ENCODE measurements at places on chromosomes 13 and 19.

- DNase-seq = no peak
Observed at GRCh38 chr19:28867978-28868377, 345.0 kb downstream of the UQCRFS1 start.

- DNase-seq = no peak
Observed at GRCh38 chr13:43757266-43757665, 29.5 kb downstream of the ENOX1 start.

GRCh38 chr13:25171517-25172302 lies at the start of gene AMER2:
Gene AMER2, minus strand, starts transcription at chr13:25172288. Its CDS starts 669 bp downstream, at chr13:25171619.
- DNase-seq = no peak

DNA sequence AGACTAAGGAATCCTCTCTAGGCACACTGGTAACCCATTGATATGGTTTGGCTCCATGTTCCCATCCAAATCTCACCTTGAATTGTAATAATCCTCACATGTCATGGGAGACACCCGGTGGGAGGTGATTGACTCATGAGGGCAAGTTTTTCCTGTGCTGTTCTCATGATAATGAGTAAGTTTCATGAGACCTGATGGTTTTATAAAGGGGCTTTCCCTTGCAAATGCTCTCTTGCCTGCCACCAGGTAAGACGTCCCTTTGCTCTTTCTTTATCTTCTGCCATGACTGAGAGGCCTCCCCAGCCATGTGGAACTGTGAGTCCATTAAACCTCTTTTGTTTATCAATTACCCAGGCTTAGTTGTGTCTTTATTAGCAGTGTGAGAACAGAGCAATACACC lies 81.4 kb upstream of the GPC6 start:
- DNase-seq = no peak

DNA sequence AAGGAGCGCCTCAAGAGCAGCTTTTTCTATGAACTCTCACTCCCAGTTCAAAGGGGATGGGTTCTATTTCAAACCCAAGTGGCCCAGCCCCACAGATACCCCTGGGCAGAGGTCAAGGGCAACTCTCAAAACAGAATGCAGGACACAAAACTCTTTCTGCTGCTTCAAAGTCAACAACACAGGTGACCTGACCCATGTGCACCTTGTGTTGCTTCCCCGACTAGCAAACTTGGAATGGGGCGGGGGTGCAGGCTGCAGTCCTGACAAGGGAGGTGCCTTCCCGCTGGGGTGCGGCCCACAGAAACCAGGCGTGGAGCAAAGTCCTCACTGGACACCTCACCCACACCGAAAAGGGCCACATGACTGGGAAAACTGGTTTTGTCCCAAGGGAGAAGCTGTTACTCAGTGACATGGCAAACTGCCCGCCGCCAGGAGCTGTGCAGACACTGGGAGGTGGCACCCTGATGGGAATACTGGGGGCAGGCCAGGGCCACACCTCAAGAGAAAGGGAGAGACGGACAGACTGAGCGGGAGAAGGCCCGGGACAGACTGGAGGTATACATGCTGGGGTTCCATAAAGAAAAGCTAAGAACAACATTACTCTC lies 17.4 kb downstream of the ZC3H4 start:
- no peak for DNase-seq

DNA sequence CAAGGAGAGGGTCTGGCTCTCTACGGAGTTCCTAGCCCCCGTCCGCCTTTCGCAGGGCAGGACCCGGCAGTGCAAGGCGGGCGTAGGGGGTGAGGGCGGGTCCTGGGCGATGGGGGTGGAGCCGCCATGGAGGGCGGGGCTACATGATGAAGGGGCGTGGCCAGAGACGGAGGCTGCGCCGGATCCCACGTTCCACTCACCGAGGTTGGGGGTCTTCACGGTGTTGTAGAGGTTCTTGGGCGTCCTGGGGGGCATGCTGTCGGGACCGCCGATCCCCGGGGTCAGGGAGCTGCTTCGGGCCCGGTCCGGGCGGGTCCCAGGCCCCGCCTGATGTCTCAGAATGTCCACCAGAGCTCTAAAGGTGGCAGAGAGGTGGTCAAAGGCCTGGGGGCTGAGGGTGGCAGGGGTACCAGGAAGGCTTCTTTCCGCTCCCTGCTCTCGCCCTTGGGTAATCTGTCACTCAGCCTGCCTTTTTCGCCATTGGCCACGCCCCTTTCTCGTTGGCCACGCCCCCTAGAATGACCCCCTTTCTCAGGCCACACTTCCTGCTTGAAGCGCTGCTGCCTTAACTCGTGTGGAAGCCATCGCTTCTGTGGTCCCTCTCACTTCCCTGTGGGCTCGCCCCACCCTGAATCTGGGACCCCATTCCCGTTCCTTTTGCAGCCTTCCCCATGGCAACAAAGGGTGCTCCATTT lies 2.5 kb downstream of the SHISA7 start:
- DNase-seq = no peak

DNA sequence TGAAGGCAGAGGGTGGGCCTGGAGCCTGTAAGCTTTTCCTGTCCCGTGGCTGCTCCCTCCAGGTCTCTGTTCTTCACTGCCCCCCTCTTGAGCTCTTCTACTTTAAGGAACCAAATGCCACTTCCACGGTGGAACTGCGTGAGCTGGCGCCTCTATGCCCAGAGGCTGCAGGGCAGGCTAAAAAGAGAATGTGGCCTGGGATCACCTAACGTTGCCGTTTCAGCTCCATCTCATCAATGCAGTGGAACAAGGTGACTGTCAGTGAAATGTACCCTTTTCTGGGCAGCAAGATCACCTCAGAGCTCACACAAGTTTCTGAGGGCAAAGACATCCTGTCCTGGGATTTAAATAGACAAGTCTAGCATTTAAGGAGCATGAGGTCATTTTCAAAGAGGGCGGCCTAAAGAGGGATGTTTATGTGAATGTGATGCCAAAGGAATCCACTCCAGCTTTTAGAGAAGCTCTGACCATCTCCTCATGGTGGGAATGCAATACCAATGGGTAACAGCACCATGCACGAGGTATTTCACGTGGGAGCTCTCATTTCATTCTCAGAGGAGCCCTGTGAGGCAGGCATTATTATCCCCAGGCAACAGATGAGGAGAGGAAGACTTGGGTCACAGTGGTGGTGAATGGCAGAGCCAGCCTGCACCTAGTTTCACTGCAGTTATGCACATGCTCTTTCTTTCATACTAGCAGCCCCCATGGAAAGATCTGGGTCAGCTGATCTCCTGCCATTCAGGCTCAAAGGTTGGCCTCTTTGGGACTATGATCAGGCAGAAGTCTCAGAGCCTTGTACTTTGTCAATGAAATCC lies 39.3 kb downstream of the RGCC start:
- no peak for DNase-seq

DNA sequence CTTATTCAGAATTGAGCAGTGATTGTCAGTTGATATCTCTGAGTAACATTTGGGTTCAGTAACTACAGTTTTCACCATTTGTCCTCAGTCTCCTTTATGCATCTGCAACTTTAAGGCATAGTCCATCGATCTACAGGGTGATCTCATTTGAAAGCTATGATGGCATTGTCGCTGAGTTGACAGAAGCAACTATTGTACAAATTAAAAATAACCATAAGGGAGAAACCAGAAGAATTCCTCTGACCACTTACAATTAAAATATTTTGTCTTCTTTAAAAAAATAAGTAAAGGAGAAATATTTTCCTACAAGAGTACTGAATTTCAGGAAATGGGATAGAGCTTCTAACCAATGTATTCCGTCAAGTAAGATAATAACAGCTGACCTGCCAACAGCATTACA lies 30.6 kb downstream of the RAP2A start:
- no peak for DNase-seq

DNA sequence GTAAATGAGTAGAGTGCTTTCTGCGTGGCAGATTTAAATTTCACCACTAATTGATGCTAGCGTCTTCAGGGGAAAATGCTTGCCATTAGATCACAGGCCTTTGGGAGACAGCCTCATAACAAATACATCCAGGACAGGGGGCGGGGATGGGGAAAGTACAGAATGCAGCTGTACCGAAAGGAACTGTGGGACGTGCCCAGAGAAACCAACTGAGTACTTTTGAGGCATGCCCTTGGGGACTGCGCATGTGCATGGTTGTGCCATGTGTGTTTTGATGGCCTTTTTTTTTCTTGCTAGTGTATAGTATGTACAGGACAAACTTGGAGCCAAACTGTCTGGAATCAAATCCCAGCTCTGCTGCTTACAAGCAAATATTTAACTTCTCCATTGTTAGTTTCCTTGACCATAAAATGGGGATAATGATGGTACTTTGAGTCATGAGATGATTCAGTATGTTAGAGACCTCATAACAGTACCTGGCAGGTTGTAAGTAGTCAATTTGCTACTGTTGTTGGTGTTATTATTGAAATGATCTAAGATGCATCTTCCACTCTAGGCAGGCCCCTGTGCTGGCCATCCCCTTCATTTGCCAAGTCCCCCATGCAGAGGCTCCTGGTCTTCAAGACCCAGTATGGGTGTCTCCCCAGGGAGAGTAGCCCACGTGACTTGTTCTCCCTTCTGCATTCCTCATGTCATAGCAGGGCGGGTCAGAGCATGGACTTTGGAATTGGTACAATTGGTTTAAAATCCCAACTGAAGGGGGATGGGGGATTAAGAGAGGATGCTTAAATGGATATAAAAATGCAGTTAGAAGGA lies 68.3 kb upstream of the NPAS1 start:
- no peak for DNase-seq

GRCh38 chr19:23762884-23763711 lies 4.4 kb upstream of the ZNF681 start:
- DNase-seq = peak; percentile 87

DNA sequence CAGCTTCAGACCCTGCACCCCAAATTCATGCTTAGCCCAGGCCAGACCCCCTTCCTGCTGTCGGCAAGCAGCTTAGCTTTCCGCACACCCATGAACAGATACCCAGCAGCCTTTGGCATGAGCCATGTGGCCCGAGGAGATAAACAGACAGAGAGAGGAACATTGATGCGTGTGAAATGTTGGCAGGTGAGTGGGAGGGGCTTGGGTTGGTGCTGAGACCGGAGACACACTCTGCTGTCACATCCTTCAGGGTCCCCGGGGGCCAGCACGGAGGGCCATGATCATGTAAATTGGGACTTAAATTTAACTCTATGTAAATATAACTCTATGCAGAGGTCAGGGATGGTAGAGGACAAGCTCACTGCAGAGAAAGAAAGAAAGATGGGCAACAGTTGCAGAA lies 1.5 kb downstream of the CD22 start:
- no peak for DNase-seq

DNA sequence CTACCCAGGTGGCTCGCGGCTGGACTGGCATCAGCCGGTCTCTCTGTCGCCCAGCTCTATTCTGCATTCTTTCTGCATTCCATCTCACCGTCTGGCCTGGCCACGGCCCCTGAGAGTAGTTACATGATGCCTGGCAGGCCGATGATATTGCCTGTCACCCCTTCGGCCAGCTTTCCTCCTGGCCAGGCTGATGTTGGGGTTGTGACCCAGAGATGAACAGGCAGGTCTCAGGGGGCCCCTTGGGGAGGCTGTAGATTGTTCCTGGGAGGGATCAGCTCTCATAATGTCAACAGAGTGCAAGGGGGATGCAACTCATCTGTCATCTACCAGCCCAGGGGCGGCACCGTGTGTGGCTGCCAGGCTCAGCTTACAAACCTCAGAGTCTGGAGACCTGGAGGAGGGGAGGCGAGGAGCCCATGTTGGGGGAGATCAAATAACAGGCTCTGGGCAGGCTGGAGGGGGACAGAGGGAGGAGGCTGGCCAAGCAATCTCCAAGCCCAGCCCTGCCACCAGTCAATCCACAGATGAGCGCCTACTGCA lies 13.6 kb upstream of the FBXO17 start:
- DNase-seq = no peak

- no peak for DNase-seq
Observed at GRCh38 chr13:50446611-50447010, 396.9 kb downstream of the DLEU7 start.

DNA sequence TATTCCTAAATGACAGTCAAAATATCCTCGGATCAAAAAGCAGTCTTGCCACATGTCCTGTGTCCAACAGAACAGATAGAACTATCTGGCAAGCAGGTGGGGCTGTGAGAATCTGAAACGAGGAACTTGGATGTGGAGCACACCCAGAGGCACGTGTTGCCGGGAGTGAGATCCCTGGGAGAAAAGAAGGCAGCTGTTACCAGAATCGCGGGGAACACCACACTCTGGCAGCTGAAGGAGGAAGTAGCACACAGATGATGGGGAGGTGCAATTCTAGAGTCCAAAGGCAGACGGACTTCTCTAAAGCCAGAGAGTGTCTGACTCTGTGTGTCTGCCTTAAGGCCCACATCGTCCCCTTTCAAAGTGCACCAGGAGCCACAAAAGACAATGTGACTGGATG lies 22.3 kb downstream of the SLC7A1 start:
- no peak for DNase-seq

- no peak for DNase-seq
Observed at GRCh38 chr13:92972751-92973150, 253.9 kb upstream of the GPC6 start.

DNA sequence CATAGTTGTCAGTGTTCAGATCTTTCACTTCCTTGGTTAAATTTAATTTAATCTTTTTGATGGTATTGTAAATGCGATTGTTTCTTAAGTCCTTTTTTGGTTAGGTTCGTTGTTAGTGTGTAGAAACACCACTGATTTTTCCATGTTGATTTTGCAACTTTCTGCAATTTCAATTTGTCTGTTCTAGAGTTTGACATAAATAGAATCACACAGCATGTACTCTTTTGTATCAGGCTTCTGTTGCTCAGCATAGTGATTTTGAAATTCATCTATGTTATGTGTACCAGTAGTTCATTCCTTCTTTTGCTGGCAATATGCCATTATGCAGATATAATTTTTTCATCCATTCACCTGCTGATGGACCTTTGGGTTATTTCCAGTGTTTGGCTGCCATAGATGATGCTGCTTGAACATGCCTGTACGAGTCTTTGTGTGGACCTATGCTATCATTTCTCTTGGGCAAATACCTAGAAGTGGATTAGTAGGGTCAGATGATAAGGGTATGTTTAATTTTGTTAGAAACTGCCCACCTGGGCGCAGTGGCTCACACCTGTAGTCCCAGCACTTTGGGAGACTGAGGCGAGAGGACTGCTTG lies 33.1 kb downstream of the BICRA start:
- no peak for DNase-seq

DNA sequence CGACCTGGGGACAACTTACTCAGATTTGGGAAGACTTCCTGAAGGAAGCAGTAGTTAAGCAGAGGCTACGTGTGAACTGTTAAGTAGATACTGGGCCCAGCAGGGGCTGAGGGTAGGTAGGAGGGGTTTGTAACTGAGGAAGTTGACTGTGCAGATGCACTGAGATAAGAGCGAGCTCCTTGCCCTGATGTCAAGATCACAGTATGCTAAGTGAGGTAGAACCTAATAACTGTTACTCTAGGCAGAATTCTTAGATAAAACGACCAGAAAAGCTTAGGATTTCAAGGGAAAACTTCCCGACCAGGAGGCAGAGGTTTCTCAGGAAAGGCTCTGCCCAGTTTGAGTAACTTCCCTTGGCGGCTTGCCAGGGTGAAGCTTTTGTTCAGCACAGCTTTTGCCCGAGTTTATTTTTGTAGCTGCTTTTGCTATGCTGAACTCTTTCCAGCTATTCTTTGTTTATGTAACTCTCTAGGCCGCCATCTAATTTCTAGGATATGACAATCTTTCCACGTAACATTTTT lies 632.1 kb downstream of the DIAPH3 start:
- DNase-seq = no peak
